ENCODE measurements at places on chromosomes 5 and 9.

GRCh38 chr9:38336341-38336740, 56.2 kb upstream of the ALDH1B1 start:
- DNase-seq, result no peak

GRCh38 chr9:69145144-69145715, 28.8 kb upstream of the TJP2 start:
- DNase-seq, result no peak

GRCh38 chr9:81879501-81879916, 48.7 kb upstream of the SPATA31D4 start:
- DNase-seq, result no peak

DNA sequence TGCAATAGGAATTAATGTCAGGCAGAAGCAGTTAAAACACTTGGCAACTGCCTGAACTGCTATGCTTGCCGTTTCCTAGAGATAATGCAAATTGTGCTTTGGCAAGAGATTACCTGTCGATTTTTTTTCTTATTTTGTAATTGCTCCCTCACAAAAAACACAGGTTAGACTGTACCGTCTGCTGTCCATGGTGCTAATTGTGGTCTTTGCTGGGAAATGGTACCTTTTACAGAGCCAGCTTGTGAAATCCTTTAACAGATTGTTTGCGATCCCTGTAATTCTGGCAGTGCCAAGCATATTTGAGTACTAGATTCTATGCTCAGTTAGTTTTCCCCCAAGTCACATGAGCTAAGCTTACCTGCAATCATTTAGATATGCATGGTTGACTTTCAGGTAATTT, 2125.8 kb upstream of the WWC1 start:
- DNase-seq, result no peak

- DNase-seq, result no peak
These were observed 312.2 kb downstream of the HCN1 start for GRCh38 chr5:45383985-45384384.

GRCh38 chr5:36712706-36713105, 106.3 kb downstream of the SLC1A3 start:
- DNase-seq, result no peak

Data from stimulated activated CD8-positive, alpha-beta memory T cell treated with anti-CD3 and anti-CD28 coated beads, Interleukin-2, amount 100 ng/mL, for 1 hour (primary cell).